ENCODE measurements at places on chromosomes 11 and 22.

- DNase-seq = no peak
Observed at GRCh38 chr22:47133061-47133969, 370.9 kb downstream of the TBC1D22A start.

GRCh38 chr22:24554313-24555164, at the start of gene GUCD1:
Gene GUCD1, minus strand, starts transcription at chr22:24555138. Its CDS starts 147 bp downstream, at chr22:24554991.
- no peak for DNase-seq

- DNase-seq = no peak
Observed at GRCh38 chr11:73194593-73194992, 23.5 kb upstream of the P2RY2 start.

DNA sequence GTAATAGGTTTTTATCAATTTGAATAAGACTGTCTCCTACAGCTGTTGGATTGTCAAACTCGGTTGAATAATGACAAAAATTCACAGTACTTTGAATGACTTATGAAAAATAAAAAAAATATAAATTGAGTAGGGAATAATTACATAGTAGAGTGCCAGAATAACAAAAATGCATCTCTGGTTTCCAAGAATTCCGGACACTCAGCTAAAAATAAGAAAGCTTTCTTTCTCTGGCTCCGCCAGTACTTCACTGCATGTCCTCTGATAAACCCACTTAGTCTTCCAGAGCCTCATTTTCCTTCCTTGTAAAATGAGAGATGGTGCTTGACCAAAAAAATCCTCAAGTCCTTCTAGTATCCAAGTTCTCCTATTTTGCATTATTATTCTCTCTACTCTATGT, 374.6 kb upstream of the LUZP2 start:
- DNase-seq = no peak

- DNase-seq = no peak
Observed at GRCh38 chr11:11036848-11037732, 179.2 kb upstream of the ZBED5 start.

GRCh38 chr11:103441021-103441420, 331.8 kb downstream of the DYNC2H1 start:
- no peak for DNase-seq

DNA sequence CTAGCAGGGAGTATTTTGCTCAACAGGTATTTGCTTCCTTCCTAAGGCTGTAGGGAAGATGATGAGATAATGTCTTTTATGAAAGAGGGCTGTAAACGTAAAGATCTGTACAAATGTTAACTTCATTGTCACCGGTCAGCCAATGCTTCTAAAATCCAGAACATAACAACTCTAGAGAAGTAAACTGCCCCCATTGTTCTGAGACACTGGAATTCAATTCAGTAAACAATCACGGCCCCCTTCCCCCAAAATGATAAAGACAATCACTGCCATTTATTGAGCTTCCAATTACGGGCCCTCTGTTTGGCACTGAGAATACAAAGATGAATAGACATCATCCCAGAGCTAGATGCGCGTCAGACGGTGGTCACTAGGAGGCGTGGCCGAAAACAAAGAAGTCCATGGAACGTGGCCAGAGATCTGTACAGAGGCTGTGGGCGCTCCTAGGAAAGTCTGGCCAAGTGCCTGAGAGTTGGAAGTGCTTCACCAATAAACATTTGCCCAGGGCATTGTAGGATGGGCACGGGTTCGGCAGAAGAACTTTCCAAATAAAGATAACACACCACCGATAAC, 576 bp downstream of the TMEM258 start:
- peak; percentile 82 for DNase-seq

DNA sequence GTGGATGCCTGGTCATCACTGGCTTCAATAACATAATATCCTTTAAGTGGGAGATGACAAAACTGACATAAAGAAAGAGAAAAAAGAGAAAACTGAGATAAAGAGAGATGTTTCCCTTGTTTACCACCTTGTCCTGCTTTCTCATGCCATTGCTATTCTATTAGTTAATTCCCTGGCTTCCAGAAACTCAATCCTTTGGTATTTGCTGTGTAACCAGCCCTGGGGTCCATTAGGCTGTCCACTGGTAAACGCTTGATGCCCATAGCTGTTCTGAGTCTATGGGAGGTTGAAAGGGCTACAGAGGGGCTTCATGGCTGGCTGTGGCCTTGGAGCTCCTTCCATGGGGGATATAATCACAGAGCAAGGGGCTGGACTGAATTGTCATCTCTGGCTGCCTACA, 243.4 kb upstream of the PLET1 start:
- no peak for DNase-seq

- no peak for DNase-seq
Observed at GRCh38 chr11:80317612-80318011, 876.8 kb upstream of the TENM4 start.

GRCh38 chr11:67119585-67120391, 725 bp downstream of the KDM2A start:
- DNase-seq = no peak

DNA sequence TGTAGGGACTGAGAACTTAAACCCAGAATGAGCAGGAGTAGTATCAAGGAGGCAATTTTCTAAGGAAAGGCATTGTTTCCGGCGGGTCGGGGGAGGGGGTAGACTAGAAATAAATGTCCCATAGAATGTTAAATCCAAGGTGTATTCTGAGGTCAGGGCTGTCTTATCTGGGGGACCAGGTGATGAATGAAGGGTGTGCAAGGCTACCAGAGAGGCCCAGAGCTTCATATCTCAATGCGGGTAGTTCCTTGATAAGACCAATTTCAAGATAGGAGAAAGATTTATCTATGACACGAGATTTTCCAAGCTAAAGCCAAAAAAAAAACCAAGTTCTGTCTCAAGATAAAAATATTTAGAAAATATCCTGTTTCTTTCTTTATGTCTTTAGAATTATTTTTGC, 8.3 kb upstream of the RCE1 start:
- no peak for DNase-seq

DNA sequence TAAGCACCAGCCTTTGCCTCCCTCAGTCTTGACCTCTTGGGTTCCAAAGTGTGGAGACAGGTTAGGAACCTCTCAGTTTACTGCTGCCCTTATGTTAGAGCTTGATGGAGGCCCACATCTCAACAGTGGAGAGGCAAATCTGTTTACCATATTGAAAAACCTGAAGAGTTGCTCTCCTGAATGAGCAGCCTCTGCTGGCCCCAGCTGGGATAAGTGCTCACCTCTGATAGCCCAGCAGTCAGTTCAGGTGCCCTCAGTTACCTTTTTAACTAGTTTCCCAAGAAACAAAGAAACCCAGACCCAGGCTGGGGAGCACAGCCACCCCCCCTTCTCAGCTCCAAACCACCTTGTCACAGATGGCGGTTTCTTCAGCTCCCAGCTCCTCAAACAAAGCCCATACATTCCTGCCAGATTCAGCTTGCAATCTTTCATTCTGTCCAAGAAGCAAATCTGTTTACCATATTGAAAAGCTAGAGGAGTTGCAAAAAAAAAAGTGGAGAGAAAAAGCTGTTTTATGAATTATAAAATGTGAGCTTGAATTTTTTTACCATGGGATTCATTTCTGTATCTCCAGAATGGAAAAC, 57.2 kb downstream of the PPFIBP2 start:
- no peak for DNase-seq

GRCh38 chr22:34897126-34897525, 168.8 kb upstream of the ISX start:
- no peak for DNase-seq
